Activated CD4-positive, alpha-beta T cell treated with anti-CD3 and anti-CD28 coated beads for 36 hours (primary cell): ENCODE measurements at places on chromosomes 1 and 21. TPM values are rescaled to one million over a fixed set of nuclear protein-coding genes. Genes with fewer than 3 reads are reported as not detected.

PTPN22 gene
- 52.6 TPM for total RNA-seq

KIF26B gene
- total RNA-seq, result 0.23 TPM

GPR161 gene
- total RNA-seq, result 0.42 TPM

KRTAP7-1 gene
- not detected for total RNA-seq

RNU1-1 gene
- total RNA-seq, result 2,291 TPM

CFHR4 gene
- not detected for total RNA-seq

FMO4 gene
- total RNA-seq, result 1.4 TPM

NECTIN4 gene
- not detected for total RNA-seq

GJA4 gene
- not detected for total RNA-seq

LRRC39 gene
- 0.51 TPM for total RNA-seq
